Amygdala (tissue), 56 donors: ENCODE measurements at places on chromosomes 7 and 10.
A peak's percentile ranks its signal among the peaks of the same experiment; 100 is the strongest.

GRCh38 chr7:94633687-94634086 lies 22.2 kb downstream of the SGCE start:
- no peak for DNase-seq

GRCh38 chr10:3865565-3865964 lies 80.6 kb upstream of the KLF6 start:
- DNase-seq, result no peak

DNA sequence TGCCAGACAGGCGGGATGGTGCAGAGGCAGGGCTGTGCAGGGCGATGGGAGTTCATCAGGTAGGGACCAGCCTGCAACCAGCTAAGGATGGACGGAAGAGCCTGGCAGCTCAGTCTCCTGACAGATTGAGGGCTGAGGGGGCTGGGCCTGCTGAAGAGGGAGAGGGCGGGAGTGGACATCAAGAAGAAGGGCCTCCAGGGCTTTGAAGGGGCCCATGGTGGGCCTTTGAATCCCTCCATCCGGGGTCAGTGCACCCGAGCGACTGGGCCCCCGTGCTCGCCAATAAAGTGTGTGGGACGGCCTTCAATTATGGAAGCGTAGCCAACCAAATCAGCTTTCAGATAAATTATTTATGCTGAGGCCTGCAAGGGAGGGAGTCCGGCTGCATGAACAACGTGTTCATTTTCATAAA lies 431.2 kb downstream of the RPS24 start:
- no peak for DNase-seq

- DNase-seq, result no peak
Measured at GRCh38 chr7:27520815-27521790, 141.6 kb downstream of the HIBADH start.

DNA sequence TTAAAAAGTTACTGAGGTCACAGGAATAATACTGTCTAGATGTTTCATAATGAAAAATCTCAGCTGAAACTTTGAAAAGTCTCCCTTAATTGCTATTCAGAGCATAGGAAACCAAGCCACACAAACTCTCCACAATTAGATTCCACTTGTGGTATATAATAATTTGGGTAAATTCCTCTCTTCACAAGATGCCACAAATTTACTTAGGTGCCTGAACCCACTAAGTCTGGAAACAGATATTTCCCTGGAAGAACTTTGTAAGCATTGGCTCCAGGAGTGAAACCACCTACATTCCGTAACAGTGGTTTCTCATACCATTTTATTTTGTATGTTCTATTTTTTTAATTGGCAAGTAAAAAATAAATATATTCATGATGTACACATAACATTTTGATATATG lies 493.4 kb downstream of the SEMA3D start:
- DNase-seq, result no peak

GRCh38 chr7:151381348-151382078 lies 28.3 kb downstream of the WDR86 start:
- no peak for DNase-seq

DNA sequence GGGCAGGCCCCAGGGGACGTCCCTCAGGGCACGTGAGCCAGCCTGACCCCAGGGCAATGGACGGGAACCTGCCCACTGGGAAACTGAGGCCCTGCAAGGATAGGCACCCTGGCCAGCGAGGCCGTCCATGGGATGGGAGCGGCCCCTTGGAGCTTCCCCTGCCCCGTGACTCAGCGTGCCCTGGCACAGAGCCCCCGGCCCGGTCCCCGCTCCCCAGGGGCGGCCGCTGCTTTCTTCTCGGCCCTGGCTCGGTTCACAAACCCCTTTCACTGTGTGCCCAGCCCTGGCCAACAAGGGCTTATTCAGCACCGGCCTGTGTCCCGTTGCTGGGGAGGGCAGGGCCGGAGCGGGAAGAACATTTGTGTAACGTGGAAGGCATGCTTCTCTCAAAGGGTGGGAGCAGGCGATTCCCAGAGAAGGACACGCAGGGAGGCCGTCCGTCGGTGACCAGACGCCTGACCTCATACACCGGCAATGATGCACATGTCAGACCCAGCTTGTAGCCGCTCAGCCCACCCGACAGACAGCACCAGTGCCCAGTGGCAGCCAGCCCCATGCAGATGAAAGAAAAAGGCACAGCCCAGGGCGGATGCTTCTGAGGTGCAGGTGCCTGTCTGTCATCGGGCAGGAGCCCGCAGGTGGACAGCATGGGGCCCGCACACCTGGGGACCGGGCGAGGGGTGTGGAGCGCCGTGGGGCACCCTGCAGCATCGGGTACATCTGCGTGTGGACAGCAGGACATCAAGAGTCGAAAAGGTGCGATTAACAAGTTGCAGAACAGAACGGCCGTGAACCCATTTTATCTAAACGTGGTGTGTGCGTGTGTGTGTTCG lies 94.5 kb downstream of the PDGFA start:
- no peak for DNase-seq

DNA sequence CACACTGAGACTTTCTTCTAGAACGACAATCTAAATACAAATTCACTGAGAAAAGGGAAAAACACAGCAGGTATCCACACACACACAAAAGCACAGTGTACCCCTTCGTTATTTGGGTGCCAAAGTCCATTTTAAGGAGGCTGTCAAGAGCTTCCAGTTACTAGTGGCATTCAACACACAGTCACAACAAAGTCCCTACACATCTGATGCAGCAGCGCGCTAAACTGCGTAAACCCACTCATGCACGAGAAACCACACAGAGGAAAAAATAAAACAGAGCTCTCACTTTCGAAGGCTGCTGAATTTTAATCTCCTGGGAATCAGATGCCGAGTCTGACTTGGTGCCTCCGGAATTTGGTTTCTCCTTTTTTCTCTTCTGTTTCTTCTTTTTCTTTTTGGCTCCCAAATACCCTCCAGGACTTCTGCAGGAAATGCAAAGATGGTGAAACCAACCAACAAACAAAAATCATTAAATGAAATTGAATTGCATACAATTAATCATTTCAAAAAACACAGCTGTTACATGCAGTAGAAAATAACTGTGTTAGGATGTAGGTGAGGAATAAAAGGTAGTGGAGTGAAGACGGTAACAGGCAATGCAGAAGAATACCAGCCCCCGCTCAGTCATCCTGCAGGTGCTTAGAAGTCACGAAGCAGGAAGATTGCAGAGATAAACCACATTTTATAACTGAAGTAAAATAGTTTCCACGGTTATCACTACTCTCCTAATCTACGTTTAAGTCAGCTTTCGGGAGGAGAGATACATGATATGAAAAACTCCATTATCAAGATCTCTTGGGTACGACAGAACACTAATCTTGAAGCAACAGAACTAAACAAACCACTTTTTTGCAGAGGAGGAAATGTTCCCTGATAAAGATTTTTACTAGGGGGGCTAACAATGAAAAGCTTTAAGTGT lies 27.1 kb downstream of the NMT2 start:
- DNase-seq, result no peak

GRCh38 chr7:78514634-78515033 lies 716.1 kb downstream of the PHTF2 start:
- DNase-seq, result no peak

DNA sequence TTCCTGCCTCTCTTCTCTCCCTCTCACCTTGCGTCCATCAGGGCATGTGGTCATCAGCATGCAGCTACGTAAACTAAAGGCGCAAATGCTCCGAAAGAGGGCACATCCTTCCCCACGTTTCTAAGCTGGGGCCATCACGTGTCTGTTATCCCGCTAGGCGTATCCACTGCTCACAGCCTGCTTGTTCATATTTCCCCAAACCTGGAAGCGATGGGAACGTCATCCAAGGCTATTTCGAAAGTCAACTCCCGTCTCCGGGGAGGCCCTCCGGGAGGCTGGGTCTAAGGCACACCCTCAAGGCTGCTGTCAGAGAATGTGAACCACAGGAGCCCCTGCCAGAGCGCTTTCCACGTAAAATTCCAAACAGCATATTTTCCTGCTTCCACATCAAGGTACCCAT lies 199.2 kb downstream of the DIP2C start:
- no peak for DNase-seq

DNA sequence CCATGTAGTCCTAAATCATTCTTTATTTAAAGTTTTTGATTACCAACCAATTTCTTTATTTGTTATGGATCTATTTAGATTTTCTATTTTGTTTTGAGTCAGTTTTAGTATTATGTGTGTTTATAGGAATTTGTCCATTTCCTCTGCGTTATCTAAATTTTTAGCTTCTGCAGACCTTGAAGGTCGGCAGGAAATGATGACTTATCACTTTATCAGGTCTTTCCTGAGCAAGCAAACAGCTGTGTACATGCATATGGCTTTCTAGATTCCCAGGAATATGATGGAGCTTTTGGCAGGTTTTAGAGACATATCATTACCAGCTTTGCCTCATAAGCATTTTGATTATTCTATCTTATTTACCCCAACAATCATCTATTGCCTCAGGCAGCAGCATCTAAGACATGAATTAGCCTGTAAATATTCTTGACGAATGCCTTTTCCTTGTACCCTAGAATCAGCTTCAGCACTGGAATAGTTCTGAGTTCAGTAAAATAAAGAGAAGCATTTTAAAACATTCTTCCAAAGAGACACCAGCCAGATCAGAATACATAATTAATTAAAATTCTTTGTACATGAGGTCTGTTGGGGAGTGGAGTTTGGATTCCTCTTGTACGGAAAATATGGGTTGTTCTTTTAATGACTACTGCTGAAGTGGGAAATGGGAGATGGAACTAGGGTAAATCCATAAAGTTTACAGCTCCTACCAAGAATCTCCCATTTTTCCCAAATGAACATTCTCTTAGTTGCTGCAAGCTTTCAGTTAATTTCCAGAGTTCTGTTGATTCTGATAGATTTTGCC lies 408.8 kb upstream of the SEMA3C start:
- no peak for DNase-seq

DNA sequence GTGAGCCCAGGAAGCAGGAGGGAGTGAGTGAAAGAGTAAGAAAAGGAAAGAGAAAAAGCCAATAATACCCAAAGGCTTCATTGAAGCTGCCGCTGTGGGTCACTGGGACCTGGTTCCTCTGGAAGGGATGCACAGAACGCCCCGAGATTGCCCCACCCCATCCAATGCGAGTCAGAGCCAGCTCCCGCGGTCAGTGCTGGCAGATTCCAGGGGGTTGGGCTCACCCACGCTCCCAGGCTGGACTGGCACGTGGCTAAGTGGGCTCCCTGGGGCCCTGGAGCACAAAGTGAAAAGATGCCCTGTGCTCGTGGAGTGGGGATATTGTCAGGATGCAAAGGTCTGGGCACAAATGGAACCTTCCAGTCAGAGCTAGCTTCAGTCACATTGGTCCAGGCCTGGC lies 117.0 kb downstream of the OAT start:
- no peak for DNase-seq

- DNase-seq, result no peak
Measured at GRCh38 chr7:55567571-55567970, 4.7 kb downstream of the VOPP1 start.

DNA sequence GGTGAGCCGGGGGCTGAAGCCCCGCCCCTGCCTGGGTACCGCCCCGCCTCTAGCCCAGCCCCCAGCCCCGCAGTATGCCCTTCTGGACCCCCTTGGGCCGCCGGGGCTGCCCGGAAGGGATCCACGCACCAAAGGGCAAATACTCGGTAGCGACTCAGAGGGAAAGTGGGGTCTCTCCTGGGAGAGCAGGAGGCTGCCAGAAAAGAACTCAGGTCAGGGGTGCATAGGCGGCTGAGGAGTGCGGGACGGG lies 796 bp downstream of the FBXL15 start:
- no peak for DNase-seq

DNA sequence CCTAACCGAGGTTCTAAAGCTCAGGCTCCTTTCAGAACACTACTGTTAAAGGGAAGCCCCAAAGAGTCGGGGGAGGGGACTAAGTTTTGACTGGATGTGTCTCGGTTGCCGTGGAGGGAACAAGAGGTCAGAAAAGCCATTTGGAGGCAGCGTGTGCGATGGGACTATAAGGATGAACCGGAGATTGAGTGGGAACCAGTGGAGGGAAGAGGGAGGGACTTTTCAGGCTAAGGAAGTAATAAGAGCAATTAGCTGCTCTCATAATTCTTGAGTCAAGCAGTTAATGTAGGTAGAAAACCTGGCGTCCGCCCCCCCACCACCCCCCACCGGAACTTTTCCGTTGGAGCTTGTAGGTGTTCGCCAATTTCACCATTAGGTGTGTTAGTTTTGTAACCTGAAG lies 491 bp upstream of the AKAP9 start:
- DNase-seq, result no peak

DNA sequence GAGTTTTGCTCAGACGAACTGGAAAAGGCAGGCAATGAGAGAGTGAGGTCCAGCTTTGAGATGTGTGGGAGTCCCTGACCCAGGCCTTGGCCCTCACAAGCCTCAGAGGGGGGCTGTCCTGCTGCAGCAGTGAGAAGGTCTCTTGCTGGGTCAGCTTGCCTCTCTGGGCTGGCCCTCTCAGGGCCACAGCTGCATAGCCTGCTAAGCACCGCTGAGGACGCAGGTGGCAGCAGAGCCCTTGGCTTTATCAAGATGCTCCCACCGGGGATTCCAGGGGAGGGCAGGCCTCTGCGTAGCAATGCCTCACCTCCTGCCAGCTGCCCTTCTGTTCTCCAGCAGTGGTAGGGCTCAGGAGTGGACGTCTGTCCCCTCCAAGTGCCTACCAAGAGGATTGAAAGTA lies 128.7 kb downstream of the COBL start:
- DNase-seq, result peak; percentile 61

DNA sequence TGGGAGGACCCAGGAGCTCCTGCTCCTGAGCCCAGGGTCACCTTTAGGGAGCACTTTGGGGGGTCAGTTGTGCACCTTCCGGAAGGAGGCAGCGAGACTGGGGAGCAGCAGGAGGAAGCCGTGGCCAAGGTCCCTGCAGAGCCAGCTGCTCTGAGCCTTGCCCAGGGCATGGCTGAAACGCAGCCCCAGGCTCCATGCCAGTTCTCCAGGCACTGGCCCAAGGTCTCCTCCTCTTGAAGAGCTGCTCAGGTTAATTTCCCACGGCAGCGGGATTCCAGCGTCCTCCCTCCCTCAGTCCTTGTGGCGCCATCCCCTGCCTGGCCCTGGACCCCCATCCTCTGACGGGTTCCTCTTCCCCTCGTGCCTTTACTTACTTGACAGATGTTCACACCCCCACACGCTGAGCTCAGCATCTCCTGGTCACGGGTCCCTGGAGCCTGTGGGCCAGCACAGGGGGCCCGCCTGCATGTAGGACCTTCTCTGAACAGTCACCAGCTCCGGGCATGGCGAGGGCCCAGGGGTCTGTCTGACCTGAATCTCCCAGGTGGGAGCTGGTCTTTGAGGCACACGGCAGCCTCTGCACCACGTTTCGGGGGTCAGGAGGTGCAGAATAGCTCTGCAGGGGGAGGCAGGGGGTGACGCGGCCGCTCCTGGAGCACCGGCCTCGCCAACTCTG lies 16.7 kb upstream of the CFAP46 start:
- no peak for DNase-seq

DNA sequence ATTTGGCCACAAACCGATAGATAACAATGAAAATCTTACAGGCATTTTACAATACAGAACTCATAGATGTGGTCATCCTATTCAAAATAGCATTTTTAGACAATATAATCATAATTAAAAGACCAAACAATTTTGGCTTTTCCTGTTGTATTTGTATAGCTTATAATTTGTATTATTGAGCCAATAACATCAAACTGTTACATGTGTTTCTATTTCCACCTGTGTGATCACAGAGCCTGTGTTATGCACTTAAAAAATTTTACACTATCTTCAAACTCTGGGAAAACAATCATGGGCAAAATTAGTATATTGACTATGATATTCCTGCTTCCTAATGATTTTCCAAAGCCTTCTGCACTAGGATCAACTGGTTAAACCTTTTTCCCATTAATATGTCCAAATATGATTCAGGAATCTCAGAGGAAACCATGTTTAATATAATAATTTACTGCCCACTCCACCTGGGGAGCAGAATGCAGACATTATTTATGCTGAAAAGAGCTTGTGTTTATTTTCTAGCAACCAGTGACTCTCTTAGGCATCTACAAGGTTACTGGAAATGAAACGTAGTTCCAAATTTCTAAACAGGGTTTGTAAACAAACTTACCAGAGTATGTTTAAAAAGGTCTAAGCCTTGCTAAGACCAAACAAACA lies 1.7 kb downstream of the RHOBTB1 start:
- DNase-seq, result no peak
